ENCODE measurements at places on chromosomes 4 and X.
A peak's percentile ranks its signal among the peaks of the same experiment; 100 is the strongest.

- no peak for DNase-seq
These were observed 62.4 kb downstream of the NBDY start for GRCh38 chrX:56791456-56791855.

DNA sequence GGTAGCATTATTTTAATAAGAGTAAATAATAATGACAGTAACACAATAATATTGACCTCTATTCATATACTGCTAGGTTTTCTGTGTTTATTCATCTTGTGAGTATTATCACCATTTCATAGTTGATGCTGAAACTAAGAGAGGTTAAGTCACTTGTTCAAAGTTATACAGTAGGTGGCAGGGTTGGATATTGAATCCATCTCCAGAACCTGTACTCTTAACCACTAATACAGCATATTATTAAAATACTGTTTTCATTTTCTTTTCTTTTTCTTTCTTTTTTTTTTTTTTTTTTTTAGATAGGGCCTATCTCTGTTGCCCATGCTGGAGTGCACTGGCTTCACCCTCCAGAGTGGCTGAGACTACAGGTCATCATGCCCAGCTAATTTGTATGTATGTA, 7.1 kb upstream of the ELF2 start:
- no peak for DNase-seq

DNA sequence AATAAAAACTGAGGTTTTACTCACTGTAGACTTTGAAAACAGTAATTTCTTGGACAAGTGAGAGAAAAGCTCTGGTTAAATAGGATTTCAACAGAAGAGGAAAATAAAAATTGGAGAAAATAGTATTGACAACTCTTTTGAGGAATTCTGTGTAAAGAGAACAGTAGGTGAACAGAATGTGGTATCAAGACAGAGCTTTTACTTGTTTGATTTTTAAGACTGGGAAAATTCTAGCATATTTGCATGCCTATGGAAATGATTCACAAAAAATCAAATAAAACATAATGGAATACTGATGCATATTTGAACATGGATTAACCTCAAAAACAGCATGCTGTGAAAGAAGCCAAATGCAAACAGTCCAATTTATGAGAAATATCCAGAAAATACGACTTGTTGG, 504.6 kb downstream of the KCTD8 start:
- DNase-seq = no peak

DNA sequence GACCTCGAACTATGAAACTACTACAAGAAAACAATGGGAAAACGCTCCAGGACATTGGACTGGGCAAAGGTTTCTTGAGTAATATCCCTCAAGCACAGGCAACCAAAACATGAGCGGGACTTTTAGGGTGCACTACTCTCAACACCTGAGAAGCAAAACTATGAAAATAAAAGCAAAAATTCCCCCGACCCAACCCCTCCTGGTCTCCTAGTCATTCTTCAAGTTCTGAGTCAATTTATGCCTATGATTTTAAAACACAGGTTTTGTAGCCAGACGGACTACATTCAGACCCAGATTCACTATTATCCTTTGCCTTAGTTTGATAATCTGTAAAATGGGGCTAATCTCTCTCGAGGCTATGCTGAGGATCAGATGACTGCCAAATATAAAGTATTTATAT, 97.0 kb downstream of the SOWAHB start:
- no peak for DNase-seq

DNA sequence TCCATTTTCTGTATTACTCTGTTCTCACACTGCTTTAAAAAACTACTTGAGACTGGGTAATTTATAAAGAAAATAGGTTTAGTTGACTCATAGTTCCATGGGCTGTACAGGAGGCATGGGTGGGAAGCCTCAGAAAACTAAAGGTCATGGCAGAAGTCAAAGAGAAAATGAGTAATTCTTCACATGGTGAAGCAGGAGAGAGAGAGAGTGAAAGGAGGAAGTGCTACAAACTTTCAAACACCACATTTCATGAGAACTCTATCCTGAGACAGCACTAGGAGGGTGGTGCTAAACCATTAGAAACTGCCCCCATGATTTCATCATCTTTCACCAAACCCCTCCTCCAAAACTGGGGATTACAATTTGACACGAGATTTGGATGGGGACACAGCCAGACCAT, 108.0 kb upstream of the PBDC1 start:
- DNase-seq = no peak

GRCh38 chrX:125306335-125306866, 13.3 kb upstream of the TEX13C start:
- DNase-seq = no peak

DNA sequence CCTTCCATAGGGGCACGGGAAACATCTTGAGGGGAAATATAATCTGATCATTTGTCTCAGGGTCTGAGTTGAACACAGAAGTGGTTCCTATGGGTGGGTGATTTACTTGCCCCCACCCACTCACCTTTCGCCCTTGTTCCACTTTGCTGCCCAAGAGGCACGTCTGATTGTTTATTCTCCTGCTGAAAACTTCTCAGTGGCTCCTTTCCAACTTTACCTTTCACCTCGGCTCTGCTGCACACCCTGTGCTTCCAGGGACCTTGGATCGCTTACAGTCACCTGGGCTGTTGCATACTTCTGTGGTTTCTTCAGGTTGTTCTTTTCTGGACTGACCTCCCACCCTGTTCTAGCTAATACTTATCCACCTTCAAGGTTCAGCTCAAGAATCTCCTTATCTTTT, 213.4 kb upstream of the JADE1 start:
- DNase-seq = no peak

DNA sequence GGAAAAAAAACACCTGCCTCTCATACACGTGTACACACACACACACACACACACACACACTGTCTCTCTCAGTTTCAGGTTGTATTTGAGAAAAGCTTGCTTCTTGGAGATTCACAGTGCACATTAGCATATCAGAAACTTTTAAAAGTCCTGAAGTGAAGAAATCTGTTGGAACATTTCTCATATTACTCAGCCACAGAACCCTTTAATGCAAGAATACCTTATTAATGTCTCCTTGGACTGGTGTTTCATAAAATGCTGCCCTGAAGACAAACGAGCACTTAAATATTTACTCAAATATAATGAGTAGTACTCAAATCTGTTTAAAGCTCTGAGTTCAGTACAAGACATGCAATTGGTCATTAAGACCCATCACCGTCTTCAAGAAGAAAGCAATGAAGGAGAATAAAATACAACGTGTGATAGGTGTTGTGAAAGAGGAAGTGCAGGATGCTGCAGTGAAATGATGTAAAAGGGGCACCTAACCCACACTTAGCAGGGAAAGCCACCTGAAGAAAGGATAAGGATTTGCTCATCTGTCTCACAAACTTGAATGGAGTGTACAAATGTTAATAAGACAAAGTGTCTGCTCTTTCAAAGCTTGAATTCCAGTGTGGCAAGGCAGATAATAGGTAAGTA, 57.0 kb downstream of the DCLK2 start:
- DNase-seq = no peak

DNA sequence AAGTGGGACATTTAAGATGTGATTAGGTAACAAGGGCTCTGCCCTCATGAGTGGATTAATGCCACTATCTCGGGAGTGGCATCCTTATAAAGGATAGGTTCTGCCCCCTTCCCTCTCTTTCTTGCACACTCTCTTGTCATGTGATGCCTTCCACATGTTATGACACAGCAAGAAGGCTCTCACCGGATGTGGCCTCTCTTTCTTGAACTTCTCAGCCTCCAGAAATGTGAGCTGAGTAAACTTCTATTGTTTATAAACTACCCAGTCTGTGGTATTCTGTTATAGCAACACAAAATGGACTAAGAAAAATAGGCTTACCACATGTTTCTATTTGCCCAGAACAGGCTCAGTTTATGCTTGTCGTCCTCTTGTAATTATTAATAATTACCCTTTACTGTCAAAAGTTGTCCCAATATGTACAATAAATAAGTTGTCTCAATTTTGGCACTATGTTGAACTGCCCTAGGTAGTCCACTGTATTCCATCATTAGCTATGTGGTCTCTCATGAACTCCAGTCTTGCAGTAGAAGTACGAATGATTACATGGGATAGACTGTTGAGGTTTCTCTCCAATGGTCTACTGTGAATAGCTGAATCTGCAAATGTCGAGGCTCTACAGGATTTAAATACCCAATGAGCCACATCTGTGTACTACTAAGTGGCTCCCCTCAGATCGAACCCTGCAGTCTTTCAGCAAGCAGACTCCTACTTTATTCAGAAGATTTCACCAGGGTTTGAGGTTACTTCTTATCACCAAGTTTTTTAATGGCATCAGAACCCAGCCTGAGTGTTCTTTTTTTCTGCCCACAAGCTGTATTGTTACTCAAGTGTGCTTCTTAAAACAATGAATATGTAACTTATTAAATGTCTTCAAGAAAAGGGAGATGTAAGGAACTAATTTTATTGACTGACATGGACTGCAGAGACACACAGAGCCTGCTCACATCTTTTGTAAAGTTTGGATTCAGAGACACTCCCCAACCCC, 102.0 kb upstream of the LEF1 start:
- no peak for DNase-seq

GRCh38 chr4:169009286-169010124, 550 bp downstream of the CBR4 start:
- peak; percentile 63 for DNase-seq

- no peak for DNase-seq
These were observed 5.6 kb upstream of the AMOT start for GRCh38 chrX:112846187-112846586.

DNA sequence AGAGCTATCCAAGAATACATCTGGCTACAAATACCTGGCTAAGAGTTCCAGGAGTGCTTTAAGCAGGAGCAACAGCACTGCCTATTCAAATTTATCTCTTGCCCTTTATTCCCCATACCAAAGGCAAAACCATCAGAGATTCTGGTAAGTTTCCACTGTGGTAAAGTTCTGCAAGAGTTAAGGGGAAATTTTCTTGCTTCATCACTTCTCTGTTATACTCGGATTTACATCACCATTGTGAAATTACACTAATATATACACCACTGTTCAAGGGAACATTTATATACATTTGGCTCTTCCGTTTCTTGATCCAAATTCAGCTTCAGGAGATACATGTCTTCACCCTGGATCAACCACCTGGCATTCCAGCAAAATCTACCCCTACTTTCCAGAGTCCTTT, 70.8 kb upstream of the PTPN13 start:
- DNase-seq = no peak

- no peak for DNase-seq
These were observed 22.9 kb upstream of the CPE start for GRCh38 chr4:165355900-165356300.

DNA sequence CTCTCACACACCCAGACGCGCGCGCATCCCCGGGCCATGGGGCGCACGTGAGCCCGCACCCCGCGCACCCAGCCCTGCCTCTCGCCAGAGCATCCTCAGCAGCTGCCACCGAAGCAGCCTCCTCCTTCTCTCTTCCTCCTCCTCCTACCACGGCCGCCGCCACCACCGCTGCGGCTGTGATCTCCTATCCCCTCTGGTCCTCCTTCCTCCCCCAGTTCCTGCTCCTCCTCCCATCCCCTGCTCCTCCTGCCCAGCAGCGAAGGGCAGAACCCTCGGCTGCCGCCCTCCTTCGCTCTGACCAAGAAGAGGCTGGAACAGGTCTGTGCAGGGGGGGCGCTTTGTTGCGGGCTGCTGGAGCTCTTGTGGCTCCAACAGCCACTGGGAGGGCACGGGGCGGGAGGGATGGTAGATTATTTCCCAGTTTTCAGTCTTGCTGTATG, 148.7 kb upstream of the CHRDL1 start:
- DNase-seq = no peak

- no peak for DNase-seq
These were observed 128.1 kb upstream of the STK26 start for GRCh38 chrX:131894995-131895394.

DNA sequence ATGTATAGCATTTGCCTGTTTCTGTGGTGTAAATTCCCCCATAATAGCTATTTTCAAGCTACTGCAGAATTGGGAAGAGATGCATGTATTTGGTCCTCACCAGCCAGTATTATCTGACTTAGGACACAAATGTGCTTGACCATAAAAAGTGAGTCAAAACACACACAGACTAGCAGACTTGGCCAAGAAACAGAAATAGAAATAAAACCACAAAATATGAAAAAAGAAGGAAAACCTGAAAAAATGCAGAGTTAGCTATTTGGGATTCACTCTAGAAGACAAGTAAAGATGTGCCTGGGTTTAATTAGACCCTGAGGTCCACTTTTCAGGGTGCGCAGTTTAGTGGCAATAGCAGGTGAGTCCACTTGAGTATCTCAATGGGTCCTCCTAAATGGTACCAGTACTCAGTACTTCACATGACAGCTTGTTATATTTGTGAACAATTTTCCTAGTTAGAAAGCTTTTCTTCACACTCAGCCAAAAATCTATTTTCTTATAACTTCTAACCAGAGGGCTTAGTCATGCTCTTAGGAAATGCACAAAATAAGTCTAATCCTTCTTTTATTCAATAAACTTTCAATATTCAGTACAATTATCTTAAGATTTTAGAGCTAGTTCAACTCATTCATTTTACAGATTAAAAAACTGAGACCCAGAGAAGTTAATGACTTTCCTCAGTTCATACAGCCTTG, 108.7 kb upstream of the JADE1 start:
- no peak for DNase-seq

DNA sequence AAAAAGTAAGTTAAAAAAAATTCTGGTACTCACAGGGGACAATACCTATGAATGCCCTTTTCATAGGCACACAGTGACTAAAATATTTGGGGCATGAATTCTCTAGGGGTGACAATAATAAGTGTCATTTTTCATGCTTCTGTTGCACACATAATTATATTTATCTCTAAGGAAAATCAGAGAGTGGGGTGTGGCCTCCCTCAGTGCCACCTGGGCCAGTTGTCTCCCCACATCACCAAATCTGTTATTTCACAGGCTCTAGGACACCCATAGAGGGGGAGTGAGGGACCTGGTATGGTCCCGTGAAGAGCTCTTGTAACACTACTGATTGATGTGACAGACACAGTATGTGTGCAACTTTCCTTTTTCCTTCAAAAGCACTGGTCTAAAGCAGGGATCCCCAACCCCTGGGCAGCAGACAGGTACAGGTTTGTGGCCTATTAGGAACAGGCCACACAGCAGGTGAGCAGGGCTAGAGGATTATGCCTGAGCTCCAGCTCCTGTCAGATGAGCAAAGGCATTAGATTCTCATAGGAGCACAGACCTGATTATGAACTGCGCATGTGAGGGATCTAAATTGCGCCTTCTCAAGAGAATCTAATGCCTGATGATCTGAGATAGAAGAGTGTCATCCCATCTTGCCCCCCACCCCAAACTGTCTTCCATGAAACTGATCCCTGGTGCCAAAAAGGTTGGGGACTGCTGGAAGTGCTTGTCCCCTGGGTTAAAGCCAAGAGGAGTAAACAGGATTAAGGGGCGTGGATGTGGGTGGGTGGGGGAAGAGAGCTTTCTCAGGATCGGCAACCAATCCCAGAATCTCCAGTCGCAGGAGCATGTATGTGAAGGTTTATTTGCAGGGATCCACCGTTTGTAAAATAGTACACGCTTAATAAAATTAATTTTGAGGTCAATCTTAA, 856 bp downstream of the SLC9B1 start:
- no peak for DNase-seq

All from putamen (tissue), 1 donor.